IgD-negative memory B cell (primary cell): ENCODE measurements at places on chromosomes 7 and 10. TPM values are rescaled to one million over a fixed set of nuclear protein-coding genes. Genes with fewer than 3 reads are reported as not detected.

The ERCC6 gene
- 12.4 TPM for polyA plus RNA-seq

The MEOX2 gene
- polyA plus RNA-seq = not detected

The IQUB gene
- not detected for polyA plus RNA-seq

The XRCC2 gene
- polyA plus RNA-seq = 0.43 TPM

The PNLIPRP2 gene
- not detected for polyA plus RNA-seq

The MEIG1 gene
- 2.4 TPM for polyA plus RNA-seq

The SPDYE2 gene
- polyA plus RNA-seq = 1.2 TPM

The KLLN gene
- 0.25 TPM for polyA plus RNA-seq

The SCD gene
- 2.2 TPM for polyA plus RNA-seq

The SMKR1 gene
- 8.3 TPM for polyA plus RNA-seq

The CALML3 gene
- not detected for polyA plus RNA-seq

The CRPPA gene
- 0.79 TPM for polyA plus RNA-seq

The PAX4 gene
- polyA plus RNA-seq = not detected

The FZD1 gene
- 0.23 TPM for polyA plus RNA-seq

The MNX1 gene
- not detected for polyA plus RNA-seq

The MLXIPL gene
- polyA plus RNA-seq = not detected

The PMPCB gene
- 62.6 TPM for polyA plus RNA-seq

The MBL2 gene
- polyA plus RNA-seq = not detected

The ZCWPW1 gene
- polyA plus RNA-seq = 12.1 TPM

The HACD1 gene
- not detected for polyA plus RNA-seq

The GPR37 gene
- not detected for polyA plus RNA-seq

The LIPF gene
- polyA plus RNA-seq = not detected

The GJD4 gene
- not detected for polyA plus RNA-seq

The ANKRD2 gene
- polyA plus RNA-seq = not detected

The EPHA1 gene
- 0.80 TPM for polyA plus RNA-seq

The CYP2C8 gene
- polyA plus RNA-seq = not detected

The LRRD1 gene
- polyA plus RNA-seq = not detected

The MBLAC1 gene
- 1.4 TPM for polyA plus RNA-seq

The CREB3L2 gene
- polyA plus RNA-seq = 4.9 TPM

The SLC26A5 gene
- polyA plus RNA-seq = not detected

The VPS37D gene
- 0.39 TPM for polyA plus RNA-seq

The COL1A2 gene
- polyA plus RNA-seq = not detected

The CNTNAP2 gene
- 47.3 TPM for polyA plus RNA-seq

The SFTPA1 gene
- polyA plus RNA-seq = not detected

The METTL27 gene
- polyA plus RNA-seq = not detected

The FAM3C gene
- polyA plus RNA-seq = 50.4 TPM

The MLLT10 gene
- polyA plus RNA-seq = 8.7 TPM

The ACTL6B gene
- polyA plus RNA-seq = not detected

The HMX2 gene
- not detected for polyA plus RNA-seq

The ADCYAP1R1 gene
- polyA plus RNA-seq = not detected

The IFIT2 gene
- 13.6 TPM for polyA plus RNA-seq

The INMT gene
- not detected for polyA plus RNA-seq

The EVX1 gene
- not detected for polyA plus RNA-seq

The FAM180A gene
- not detected for polyA plus RNA-seq

The CUEDC2 gene
- polyA plus RNA-seq = 51.8 TPM

The LRRC17 gene
- polyA plus RNA-seq = not detected

The UFSP1 gene
- 2.5 TPM for polyA plus RNA-seq
